Mesenteric fat pad (tissue), 1 donor: ENCODE measurements at places on chromosomes 11 and 22. TPM values are rescaled to one million over a fixed set of nuclear protein-coding genes. Genes with fewer than 3 reads are reported as not detected.

INS gene
- total RNA-seq: 0.74 TPM

SCN2B gene
- not detected for total RNA-seq

C11orf68 gene
- total RNA-seq: 33.4 TPM

STX3 gene
- 24.9 TPM for total RNA-seq
